ENCODE measurements at places on chromosomes 1 and 21.

GRCh38 chr1:176469450-176470010 lies 6.6 kb downstream of the PAPPA2 start:
- DNase-seq, result no peak

DNA sequence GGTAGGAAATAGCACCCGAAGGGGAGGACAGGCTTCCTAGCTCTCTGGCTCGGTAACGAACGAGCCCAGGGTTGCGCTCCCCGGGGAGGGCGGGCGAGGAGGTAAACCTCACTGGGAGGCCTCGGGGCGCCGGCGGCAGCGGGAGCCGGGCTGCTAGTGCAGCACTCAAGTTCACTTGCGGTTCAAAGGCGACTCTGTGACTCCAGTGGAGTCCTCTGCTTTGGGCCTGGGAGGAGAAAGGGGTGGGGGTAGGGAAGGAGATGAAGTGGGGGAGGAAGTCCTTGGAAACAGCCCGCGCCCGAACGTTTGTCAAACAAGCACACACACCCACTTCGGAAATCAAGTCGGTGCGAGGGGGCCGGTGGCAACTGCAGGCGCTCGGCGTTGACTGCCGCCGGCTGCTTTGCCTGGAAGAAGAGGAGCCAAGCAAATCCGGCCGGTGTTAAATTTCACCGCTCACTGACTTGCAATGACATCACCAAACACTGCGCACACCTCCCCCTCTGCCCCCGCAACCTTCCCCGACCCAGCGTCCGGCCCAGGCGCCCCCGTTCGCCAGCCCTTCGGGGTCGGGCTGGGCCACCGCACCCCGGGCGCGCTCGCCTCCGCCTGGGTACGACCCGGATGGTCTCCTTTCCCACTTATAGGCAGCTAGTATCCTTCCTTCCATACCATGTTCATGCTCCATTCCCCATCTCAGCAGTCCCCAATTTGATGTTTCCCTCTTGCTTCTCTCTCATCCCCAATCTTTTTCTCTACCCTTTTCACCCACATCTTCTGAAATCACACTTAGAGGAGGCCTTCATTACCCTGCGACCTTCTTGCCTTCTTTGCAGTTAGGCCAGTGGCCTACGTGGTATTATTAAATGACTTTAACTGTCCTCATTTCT lies at the start of gene COL24A1:
Gene COL24A1 (minus strand): TSS at position 207 of the 890 bp plus-strand sequence. CDS start 376 bp downstream, outside the sequence.
- DNase-seq, result no peak

- DNase-seq, result no peak
Observed at GRCh38 chr1:64664299-64664698, 80.6 kb upstream of the RAVER2 start.

GRCh38 chr1:110223127-110223526 lies 13.0 kb downstream of the KCNC4 start:
- DNase-seq, result no peak

DNA sequence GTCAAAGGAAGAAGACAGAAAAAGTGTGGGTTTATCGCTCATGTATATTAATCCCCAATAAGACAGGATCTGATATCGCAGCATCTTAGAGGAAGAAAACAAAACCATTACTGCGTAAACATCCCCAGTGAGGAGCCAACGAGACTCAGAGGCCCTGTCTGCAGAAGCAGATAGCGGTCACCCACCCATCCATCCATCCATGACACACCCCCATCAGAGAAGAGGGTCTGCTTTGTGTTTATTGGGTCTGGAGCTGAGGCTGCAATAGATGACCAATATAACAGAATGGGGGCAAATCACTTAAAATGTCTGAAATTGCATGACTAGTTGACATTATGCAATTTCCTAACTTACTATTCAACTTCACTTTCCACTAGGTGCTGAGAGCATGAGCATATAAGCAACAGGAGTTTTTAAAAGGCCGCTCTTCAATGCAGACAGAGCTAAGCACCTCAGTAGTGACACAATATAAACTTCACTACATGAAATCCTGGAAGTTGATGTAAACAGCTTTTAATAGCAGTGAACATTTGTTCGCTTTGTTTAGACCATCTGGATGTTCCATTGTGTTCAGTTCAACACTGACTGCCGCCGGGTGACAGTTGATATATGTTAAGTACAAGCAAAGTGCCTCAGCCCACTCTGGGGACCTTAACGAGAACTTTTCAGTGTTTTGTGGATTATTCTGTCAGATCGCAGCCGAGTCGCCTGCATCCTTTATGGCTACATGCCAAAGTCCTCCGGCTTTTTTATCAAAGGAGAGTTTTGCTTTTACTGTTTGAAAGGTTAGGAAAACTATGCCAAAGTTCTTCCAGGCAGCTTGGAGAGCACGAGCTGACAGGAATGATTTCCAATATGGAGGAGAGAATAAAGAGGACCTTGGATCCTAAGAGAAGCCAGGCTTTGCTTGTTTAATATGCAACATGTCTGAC lies 167.5 kb downstream of the ZNF281 start:
- DNase-seq, result no peak

DNA sequence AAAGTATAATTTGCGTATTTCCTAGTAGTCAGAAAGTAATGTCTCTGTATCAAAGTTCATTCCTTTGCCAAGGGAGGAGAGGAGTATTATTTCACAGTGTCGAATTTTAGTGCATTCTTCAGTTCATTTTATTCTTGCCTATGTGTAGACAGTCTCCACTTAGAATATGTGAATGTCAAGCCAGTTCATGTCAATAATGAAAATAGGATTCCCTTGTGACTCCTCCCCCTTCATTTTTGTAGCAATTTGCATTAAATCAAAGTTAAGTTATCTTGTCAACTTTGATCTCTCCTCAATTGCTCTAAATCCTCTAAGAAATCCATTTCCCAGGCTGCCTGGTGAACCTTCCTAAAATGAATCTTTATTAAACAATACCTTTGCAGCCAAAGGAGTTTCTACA lies 179.1 kb downstream of the SLC44A5 start:
- no peak for DNase-seq

- no peak for DNase-seq
Observed at GRCh38 chr1:76006234-76006633, 68.3 kb upstream of the ST6GALNAC3 start.

DNA sequence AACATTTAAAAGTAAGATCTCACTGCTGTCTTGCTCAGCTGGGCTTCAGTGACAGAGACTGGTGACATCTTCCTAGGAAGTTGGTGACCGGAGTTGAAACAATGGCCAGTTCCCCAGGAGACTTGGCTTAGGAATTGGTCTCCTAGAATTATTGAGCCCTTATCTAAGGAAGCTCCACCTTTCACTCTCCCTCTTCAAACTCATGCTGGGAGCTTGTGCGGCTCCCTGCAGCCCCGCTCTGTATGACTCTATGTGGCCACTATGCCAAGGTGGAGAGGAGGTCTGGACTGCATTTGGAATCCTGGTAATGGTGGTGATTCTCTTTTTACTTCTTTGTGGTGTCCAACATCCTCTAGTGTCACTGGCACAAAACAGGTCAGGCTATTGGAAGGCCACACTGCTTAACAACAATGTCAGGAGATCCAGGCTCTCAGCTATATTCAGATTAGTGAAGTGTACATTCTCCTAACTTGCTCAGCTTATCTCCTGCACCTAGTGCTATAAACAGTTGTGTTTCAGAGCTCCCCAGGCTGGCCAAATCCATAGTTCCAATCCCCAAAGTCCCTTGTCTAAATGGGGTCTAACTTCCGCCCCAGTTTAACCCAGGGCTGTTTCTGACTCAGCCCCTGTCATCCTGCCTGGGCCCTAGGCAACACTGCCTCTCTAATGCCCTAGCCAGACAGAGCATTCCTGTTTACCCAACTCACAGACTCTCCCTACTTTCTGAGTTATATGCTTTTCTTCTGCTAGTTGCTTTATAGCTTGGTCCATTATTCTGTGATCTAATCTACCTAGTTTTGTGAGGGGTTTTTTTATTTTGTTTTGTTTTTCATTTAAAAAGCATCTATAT lies 18.3 kb downstream of the ATP2B4 start:
- DNase-seq, result no peak

GRCh38 chr1:150464422-150464826 lies 22.8 kb upstream of the TARS2 start:
- DNase-seq, result peak; percentile 64

DNA sequence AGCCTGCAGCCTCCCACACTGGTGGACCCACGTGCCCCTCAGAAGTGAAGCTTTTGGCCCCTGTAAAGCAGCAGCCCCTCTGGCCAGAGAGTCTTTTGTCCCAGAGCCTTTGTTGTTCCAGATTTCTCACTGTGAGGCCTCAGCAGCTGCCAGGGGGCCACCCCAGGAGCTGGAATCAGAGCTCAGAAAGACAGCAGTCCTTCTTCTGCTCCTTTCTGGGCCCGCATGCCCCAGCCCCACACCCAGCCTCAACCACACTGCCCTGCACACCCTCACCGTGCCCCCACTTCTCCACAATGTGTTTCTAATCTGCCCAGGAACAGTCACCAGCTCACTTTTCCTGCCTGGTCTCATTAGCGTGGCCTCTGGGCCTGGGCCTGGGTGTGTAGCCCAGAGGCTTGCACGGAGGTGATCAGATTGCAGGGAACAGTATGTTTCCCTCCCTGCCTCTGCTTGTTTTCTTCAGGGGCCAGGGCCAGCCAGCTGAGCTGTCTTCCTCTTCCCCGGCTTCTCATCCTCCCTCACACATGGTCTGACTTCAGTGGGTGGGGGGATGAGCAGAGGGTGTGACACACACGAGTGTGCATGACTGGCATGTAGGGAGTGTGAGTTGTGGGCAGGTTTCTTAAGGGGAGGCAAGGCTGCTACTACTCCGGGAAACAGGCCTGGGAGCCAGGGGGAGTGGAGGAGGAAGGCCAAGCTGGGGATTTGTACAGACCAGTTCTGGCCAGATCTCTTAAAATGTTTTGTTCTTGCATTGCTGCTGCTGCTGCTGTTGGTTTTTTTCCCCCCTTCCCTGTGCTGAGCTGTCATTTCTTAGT lies 82.5 kb upstream of the ZNF648 start:
- DNase-seq, result no peak

GRCh38 chr1:167922023-167922422 lies 8.1 kb upstream of the ADCY10 start:
- DNase-seq, result no peak

DNA sequence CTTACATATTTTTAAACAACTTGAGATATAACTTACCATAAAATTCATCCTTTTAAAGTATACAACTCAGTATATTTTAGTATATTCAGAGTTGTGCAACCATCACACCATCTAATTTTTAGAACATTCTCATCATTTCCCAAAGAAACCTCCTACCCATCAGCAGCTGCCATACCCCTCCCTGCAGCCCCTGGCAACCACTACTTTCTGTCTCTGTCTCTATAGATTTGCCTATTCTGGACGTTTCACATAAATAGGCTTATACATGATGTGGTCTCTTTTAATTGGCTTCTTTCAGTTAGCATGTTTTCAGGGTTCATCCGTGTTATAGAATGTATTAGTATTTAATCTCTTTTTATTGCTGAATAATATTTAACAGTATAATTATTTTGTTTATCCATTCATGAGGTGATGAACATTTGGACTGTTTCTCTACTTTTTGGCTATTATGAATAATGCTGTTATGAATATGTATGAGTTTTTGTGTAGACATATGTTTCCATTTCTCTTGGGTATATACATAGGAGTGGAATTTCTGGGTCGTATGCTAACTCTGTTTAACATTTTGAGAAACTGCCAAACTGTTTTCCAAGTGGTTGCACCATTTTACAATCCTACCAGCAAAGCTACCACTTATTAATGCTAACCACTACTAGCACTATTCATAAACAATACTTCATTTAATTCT lies 29.5 kb downstream of the WDR26 start:
- no peak for DNase-seq

DNA sequence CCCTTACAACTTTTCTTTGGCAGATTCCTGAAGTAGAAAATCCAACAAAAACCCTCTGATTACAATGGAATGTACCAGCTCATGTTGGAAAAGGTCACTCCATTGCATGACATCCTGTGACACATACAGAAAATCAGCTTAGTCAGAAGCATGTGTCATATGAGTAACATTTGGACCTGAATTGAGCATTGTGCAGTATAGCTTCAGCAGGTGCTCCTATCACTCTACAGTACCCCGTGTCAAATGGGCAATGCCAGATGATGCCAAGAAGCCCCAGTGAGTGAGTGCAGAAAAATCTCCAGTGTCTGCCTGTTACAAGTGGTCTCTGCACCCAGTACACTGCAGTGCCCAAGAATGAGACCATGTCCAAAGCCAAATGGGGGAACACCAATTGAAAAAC lies 129.7 kb upstream of the RUNX1 start:
- no peak for DNase-seq

GRCh38 chr1:164688791-164689190 lies 129.8 kb downstream of the PBX1 start:
- DNase-seq, result no peak

GRCh38 chr21:18772404-18772803 lies 368.8 kb upstream of the TMPRSS15 start:
- DNase-seq, result no peak

GRCh38 chr1:226675715-226676357 lies 63.2 kb downstream of the ITPKB start:
- DNase-seq, result no peak

DNA sequence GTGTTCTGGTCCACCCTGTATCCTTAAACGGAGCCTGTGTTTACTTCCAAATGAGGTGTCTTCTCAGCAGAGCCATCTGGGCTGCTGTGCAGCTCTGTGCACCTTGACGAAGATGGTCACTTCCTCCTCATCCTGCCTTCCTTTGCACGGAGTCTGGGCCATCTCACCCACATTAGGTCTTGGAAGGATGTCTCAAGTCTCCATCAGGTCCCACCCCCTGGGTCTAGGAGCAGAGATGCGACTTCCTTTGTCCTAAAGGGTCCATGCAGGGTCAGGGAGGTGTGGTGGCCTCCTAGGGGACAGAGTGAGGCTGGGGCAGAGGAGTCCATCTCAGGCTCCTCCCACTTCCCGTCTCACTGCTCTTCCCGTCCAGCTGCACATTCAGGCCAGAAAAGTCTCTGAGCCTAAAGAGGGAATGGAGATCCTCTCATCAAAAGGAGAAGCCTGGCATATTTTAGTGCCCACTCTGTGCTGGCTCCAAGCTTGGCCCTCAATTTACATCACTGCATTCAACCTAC lies 209.2 kb downstream of the MATN1 start:
- no peak for DNase-seq

- no peak for DNase-seq
Observed at GRCh38 chr1:37069406-37069805, 35.1 kb upstream of the GRIK3 start.
